ENCODE measurements at places on chromosomes 5 and 9. TPM values are rescaled to one million over a fixed set of nuclear protein-coding genes. Genes with fewer than 3 reads are reported as not detected.

Gene GABBR2
- 1.1 TPM for polyA plus RNA-seq

Gene CDH10
- polyA plus RNA-seq = not detected

Gene MTAP
- 5.7 TPM for polyA plus RNA-seq

DNA sequence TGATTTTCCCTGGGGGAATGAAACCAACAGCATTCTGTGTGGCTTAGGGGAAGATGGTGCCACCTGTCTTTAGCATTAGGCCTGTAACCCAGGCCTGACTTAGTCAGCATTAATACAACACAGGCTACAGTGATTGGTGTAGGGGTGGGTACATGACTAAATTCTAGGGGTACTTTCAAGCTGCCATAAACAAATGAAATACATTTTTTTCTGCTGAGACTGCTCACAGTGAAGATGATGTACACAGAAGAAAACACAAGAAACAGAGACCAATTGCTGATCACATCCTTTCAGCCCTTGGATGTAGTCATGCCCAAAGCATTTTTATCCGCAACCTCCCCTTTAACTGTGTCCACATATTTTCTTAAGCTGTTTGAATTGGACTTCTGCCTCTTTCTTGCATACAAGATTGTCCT, 527.2 kb downstream of the KCTD16 start:
- DNase-seq = peak; percentile 1

DNA sequence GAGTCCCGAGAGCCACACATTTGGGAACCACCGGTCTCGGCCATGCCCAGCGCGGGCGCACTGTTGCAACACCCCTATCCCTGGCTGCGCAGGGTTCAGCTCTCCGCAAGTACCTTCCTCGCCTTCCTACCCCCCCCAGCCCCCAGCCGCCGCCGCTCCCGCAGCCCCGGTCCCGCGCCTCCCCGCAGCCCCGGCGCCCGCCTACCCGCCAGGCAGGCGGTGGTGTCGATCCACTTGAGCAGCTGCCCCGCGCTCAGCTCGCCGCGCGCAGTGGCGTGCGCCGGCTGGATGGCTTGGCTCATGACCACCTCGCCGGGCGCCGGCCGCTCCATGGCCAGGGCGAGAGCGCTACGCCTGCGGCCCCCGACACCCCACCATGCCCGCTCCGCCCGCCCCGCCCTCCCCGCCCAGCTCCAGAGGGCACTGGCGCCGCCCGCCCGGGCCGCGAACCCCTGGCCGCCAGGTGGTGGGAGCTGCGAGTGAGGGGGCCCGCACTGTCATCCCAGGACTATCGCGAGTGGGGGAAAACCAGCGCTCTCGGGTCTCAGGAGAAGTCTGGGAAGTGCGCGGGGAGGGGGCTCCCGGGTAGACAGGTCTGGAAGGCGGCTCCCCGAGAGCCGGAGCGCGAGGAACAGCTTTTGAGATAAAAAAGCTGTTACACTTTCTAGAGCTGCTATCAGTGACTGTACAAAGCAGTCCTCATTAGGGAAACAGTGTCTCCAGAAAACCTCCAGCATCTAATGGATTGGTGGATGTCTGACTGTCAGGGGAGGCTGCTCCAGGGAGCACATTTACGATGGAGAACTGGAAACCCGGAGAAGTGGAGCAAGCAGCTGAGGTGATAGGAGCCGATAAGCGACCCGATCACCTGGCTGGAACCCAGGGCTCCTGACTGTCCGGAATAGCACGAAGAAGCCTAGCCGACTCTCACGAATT, at the start of gene ACOT12:
TSS of gene ACOT12 (minus strand) at position 352 of the 936 bp plus-strand sequence. CDS start at position 332, 20 bp downstream.
- no peak for DNase-seq

- no peak for DNase-seq
These were observed 89.3 kb upstream of the SLIT3 start for GRCh38 chr5:169390265-169390664.

GRCh38 chr5:76854644-76855043, 4.8 kb downstream of the S100Z start:
- no peak for DNase-seq

GRCh38 chr5:5297432-5298067, 124.9 kb upstream of the ICE1 start:
- no peak for DNase-seq
